ENCODE measurements at places on chromosomes 3 and 15. TPM values are rescaled to one million over a fixed set of nuclear protein-coding genes. Genes with fewer than 3 reads are reported as not detected.

GRCh38 chr15:41278319-41278718, 47.3 kb downstream of the CHP1 start:
- no peak for DNase-seq

DNA sequence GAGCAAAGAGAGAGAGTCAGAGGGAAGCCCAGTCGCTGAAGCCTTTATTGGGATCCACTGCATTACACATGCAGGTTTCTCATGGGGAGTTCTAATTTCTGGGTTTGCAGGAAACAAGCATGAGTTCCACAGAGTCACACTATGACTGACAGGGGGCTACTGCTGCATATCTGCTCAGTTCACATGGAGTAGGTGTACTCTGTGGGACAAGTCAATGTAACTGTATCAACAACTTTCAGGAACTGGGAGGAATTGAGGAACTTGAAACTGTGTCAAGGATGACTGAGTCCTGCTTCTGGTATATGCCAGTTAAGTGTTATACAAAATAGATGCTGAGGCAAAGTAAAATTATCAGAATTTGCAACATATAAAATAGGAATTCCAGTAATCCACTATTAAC, 110.8 kb downstream of the NPAP1 start:
- DNase-seq = no peak

DNA sequence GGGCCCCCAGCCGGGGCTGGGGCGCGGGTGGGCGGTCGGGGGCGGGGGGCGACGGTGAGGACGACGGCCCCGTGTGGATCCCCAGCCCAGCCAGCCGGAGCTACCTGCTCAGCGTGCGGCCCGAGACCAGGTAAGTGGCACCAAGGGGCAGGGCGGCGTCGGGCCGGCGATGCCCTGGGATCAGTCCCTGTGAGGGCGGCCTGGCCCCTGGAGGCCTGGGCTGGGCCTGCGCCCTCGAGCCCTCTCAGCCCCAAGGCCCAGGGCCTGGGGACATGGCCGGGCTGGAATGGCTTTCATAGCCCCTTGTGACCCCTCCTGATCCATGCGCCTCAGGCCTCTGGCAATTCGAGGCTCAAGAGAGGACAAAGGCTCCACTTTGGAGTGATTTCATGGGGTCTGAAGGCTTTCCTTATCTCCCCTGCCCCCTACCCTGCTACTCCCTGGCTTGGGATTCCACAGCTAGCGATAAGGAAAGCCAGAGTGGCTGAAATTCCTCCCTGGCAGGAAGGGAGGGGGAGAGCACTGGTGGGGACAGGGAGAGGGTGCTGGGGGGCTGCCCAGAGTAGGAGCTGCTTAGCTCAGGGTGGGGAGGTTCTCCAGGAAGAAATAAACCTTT, 418 bp downstream of the ALPK3 start:
- DNase-seq = no peak

- DNase-seq = no peak
These were observed 22.5 kb upstream of the PPIB start for GRCh38 chr15:64185146-64185911.

- DNase-seq = no peak
These were observed 110.9 kb downstream of the IGF1R start for GRCh38 chr15:98759277-98759676.

RBP2 gene
- total RNA-seq = not detected

DNA sequence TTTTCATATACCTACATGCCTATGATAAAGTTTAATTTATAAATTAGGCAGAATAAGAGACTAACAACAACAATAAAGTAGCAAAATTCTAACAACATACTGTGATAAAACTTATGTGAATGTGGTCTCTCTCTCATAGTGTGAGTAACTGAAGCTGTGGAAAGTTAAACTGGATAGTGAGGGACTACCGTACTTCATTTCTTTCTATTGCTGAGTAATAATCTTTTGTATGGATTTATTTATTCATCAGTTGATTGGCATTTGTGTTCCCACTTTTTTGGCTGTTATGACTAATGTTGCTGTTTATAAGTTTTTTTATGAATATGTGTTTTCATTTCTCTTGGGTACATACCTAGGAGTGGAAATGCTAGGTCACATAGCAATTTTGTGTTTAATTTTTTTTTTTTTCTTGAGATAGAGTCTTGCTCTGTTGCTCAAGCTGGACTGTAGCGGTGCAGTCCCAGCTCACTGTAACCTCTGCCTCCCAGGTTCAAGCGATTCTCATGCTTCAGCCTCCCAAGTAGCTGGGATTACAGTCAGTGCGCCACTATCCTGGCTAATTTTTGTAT, 41.0 kb downstream of the RNF111 start:
- no peak for DNase-seq

DNA sequence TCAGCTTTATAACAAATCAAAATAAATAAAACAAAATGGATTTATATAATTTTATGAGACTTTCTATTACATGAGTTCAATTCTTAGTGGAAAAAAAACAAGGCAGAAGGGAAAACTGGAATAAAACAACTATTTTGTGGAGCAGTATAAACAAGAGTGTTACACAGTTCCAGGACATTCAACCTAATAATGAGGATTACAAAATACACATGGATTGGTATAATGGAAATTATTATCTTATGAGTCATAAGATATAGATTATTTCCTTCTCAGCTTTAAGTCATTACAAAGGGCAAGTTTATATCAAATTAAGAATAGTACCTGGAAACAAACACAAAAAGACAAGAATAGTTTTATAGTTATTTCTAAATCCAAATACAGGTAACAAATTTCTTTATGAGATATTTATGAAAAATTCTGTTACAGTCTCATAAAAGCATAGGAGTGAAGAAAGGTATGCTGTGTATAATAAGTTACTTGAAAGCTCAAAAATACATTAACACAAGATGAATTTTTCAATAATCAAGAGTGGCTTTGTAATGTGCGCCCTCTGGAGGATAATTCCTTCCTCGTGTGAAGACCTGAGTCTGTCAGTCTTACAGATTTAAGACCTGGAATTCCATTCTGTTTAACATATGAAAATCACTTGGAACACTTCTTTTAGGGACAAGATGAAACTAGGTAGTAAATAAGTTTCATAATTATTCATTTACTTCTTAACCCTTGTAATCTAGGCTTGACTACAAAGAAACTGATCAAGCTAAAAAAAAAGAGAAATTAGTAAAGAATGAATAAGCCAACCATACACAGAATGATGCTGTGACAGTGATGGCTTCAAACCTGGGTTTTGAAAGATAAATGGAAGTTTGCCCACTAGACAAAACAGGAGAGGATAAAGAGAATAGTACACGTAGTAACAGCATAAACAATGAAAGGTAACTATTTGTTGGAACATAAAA, 9.5 kb downstream of the COPS2 start:
- peak; percentile 80 for DNase-seq

CCNB2 gene
- 38.6 TPM for total RNA-seq

- DNase-seq = no peak
These were observed 13.1 kb upstream of the WWTR1 start for GRCh38 chr3:149670742-149671492.

- DNase-seq = no peak
These were observed 232.8 kb upstream of the NR2F2 start for GRCh38 chr15:96097661-96098060.

DNA sequence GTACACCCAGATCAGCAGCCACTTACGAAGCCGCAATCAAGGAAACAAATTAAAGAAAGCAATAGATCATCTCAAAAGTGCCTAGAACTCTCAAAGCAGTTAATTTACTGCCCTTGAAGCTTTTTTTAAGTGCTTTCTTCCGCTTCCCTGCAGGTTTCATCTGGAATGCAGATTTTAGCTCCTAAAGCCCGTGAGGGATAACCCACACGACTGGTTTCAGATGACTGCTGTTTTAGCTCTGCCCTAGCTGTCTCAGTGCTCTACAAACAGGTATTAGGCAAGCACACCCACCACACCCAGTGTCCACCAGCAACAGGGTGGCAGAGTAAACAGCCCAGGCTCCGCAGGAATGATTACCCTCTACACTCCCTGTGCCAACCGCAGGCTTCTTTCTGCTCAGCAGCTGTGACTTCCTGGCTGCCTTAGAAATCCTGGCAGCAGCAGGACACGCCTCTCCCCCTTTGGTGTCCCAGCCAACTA, 126.0 kb downstream of the FMN1 start:
- no peak for DNase-seq

- DNase-seq = no peak
These were observed 698.1 kb downstream of the FHIT start for GRCh38 chr3:60553144-60553543.

VWA5B2 gene
- total RNA-seq = not detected

PSMD6 gene
- total RNA-seq = 141 TPM

DNA sequence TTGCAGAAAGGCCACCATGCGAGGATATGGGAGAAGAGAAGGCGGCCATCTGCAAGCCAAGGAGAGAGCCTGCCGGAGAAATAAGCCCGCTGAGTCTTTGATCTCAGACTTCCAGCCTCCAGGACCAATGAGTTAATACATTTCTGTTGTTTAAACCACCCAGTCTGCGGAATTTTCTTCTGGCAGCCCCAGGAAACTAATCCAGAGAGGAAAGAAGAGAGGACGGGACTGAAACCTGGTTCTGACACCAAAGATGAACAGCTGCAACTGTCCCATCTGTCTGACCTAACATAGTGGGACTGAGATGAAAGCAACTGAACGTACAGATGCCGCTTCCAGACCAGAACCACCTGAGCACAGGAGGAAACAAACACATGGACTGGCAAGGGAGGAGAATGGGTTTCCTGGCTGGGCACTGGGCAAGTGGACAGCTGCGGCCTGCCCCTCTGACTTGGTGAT, 32.3 kb downstream of the VGLL4 start:
- no peak for DNase-seq

DNA sequence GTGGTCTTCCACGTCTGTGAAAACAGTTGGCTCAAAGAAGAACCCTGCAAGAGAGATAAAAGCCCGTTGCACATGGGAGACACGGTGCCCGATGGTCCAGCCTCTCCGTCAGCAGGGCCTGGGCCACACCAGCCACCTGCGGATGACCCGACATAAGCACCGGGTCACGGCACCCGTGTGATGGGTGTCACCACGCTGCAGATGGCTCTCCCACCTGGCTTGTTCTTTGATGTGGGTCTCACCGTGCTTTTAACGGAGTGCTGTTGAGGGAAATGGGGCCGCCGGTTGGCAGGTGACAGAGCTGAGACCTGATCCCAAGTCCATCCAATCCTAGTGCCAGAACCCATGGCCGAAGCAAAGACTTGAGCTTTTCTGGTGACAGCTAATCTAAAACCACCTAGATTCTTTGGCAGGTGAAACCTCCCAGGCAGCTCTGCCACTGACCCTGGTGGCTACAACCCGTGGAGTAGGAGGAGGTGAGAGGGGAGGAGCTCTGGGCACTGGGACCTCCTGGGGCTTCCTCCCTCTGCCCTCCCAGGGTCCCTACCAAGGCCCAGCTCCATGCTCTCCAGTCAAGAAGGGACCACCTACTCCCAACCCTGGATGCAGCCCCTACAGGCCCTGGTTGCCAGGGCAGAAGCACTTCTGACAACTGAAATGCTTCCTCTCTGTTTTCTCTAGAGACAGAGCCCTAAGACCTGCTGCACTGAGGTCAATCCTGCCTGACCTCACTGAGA, 23.4 kb upstream of the SLC41A3 start:
- DNase-seq = no peak

- DNase-seq = no peak
These were observed 410.6 kb downstream of the FOXP1 start for GRCh38 chr3:71172951-71173350.

C15orf62 gene
- total RNA-seq = 0.51 TPM

SLC22A13 gene
- 0.47 TPM for total RNA-seq

PP2D1 gene
- total RNA-seq = not detected

NRG4 gene
- total RNA-seq = not detected

DNA sequence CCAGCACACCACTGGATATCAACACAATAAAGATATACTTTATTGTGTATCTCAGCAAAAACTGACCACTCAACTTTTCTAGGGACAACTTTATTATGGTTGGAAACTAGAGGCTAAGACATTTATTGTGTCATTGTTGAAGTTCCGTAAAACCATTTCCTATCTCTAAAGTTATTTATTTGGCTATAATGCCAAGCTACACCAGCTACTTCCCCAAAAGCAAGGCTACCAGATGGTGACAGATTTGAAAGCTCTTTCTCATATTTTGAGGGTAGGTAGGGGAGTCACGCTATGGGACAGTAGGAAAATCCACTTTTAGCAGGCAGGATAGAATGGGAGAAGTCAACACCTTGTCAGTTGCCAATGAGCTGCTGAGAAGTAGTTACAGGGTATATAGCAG, 834.6 kb upstream of the CFAP20DC start:
- DNase-seq = no peak

- no peak for DNase-seq
These were observed 45.1 kb downstream of the KPNA1 start for GRCh38 chr3:122469659-122470058.

- peak; percentile 79 for DNase-seq
These were observed 208.6 kb downstream of the NFKBIZ start for GRCh38 chr3:102057781-102058421.

DNA sequence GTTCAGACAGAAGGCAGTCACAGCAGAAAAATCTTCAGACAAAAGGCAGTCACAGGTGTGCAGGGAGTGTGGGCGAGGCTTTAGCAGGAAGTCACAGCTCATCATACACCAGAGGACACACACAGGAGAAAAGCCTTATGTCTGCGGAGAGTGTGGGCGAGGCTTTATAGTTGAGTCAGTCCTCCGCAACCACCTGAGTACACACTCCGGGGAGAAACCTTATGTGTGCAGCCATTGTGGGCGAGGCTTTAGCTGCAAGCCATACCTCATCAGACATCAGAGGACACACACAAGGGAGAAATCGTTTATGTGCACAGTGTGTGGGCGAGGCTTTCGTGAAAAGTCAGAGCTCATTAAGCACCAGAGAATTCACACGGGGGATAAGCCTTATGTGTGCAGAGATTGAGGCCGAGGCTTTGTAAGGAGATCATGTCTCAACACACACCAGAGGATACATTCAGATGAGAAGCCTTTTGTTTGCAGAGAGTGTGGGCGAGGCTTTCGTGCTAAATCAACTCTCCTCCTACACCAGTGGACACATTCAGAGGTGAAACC, 27.6 kb downstream of the ZNF589 start:
- peak; percentile 92 for DNase-seq

TRAT1 gene
- total RNA-seq = 61.0 TPM

DNA sequence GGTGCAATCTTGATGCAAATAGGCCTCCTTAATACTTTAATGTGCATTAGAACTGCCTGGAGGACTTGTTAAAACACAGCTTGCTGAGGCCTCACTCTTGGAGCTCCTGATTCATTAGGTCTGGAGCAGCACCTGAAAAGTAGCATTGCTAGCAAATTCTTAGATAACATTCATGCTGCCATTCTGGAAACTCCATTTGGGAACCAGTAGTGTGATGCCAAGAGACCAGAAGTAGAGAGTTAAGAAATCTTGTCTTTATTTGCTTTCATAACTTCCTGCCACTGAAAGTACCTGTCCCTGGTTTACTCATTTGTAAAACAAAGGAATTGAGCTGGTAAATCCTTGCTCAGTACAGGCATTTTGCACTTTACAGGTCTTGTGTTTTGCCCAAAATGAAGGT, 72.0 kb downstream of the RAP2B start:
- no peak for DNase-seq

Measured in activated CD4-positive, alpha-beta T cell treated with anti-CD3 and anti-CD28 coated beads, Interleukin-2, amount 10 ng/mL, durations not matched to agents 24 days and 14 days (primary cell).